ENCODE measurements at places on chromosomes 6 and 20. TPM values are rescaled to one million over a fixed set of nuclear protein-coding genes. Genes with fewer than 3 reads are reported as not detected.
A peak's percentile ranks its signal among the peaks of the same experiment; 100 is the strongest.

DNA sequence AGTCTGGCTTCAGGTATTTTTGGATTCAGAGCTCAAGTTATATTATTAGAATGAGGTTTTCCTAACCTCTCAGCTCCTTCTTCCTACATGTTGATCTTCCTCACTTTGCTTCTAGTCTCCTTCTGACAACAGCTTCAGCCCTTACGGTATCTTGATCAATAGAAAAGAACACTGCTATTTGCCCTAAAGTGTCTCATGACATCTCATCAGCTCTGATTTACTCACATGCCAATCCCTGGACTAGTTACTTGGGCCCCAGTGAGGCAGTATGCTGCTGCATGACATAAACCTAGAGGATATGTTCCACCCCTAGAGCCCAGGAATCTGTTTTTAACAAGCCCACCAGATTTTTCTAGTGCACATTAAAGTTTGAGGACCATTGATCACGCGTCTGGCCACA lies 110.3 kb downstream of the UNC5CL start:
- no peak for DNase-seq

DNA sequence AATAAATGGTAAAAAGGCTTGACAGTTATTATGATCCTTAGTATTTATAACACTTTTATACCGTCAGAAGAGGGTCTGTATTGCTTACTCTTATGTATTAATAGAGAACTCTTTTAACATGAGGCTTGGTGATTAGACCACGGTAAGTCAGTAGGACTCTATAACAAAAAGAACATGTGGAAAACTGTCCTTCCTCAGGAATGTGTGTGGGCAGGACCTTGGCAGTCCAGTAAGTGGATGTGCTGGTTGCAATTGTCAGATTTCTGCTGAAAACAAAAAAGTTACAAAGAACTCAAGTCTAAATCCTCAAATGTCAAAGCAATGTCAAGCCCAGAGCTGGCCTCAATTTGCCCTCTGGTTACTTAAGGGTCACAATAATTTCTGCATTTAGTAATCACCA lies 81.1 kb downstream of the PLCG1 start:
- DNase-seq = no peak

GRCh38 chr6:162181741-162182401 lies 545.7 kb downstream of the PRKN start:
- no peak for DNase-seq

DNA sequence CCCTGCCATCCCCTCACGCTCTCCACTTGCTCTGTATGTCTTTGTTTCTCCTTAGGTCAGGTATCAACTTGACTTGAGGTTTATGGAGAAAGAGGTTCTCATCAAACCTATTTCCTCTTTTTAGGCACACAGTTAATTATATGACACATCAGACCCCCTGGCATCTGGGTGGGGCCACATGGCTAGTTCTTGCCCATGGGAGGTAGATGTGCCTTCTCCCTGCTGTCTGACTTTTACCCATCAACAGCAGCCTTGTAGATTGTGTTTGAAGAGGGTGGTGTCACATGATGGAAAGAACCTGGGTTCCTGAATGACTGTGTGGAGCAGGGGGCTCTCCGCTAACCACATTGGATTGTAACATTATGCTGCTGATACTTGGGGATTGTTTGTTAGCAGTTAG lies 7.2 kb upstream of the UQCC2 start:
- DNase-seq = no peak

DNA sequence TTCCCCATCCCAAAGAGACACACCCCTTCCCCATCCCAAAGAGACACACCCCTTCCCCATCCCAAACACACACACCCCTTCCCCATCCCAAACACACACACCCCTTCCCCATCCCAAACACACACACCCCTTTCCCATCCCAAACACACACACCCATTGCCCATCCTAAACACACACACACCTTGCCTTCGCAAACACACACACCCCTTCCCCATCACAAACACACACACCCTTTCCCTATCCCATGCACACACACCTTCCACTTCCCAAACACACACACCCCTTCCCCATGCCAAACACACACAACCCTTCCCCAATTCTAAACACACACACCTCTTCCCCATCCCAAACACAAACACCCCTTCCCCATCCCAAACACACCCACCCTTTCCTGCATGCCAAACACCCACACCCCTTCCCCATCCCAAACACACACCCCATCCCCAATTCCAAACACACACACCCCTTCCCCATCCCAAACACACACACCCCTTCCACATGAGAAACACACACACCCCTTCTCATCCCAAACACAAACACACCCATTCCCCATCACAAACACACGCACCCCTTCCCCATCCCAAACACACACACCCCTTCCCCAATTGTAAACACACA lies 315.3 kb downstream of the KIF16B start:
- no peak for DNase-seq

DNA sequence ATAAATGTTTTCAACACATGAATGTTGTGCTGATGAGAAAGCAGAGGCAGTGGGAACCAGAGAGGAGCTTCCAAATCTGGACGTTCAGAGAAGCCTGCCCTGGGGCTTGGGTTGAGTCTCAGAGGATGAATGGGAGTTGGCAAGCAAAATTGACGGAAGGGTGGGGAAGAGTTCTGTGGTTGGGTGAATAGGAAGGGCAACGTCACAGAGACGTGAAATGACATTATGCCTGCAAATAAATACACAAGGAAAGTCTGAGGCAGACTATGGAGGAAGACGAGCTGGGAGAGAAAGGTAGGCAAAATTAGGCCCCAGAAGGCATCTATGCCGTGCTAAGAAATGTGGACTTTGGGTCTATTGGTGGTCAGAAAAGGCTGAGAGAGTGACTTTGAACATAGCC lies 25.2 kb upstream of the SGK1 start:
- DNase-seq = no peak

- DNase-seq = no peak
Observed at GRCh38 chr20:55830121-55830827, 175.0 kb downstream of the CBLN4 start.

DNA sequence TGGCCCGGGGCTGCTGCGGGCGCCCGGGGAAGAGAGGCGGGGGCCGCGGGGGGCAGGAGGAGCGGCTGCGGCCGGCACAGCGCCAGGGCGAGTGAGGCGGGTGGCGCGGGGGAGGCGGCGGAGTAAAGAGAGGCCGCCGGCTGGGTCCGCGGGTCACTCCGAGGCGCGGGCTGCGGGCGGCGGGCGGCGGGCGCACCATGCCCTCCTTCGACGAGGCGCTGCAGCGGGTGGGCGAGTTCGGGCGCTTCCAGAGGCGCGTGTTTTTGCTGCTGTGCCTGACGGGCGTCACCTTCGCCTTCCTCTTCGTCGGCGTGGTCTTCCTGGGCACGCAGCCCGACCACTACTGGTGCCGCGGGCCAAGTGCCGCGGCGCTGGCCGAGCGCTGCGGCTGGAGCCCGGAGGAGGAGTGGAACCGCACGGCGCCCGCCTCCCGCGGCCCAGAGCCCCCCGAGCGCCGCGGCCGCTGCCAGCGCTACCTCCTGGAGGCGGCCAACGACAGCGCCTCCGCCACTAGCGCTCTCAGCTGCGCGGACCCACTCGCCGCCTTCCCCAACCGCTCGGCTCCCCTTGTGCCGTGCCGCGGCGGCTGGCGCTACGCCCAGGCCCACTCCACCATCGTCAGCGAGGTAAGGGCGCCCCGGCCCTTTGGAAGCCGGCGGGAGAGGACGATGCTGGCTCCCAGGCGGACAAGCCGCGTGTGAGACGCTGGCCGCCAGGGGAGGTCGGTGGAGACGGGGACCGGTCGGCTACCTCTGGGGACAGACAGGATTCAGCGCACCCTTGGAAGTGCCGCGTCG lies at the start of gene SLC22A3:
SLC22A3 (plus strand) TSS at position 156 of the 797 bp plus-strand sequence; CDS start at position 198, 42 bp downstream.
- DNase-seq = peak; percentile 74

DNA sequence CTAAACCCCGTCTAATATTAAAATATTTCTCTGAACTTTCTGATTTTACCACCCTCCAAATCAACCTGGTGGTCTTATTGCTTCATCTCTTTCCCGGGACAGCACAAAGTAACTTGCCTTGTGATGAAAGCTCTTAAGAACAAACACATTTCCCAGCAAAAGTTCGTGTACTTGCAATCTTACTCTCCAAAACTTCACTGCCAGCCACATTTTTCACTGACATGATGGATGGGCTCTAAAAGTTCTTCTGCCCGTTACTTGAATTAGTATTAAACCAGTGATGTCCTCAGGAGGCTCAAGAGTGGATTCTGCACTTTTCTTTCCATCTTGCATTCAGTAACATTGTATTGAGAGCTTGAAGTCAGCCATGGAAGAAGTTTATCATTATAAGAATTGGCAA lies 731.6 kb upstream of the GJE1 start:
- no peak for DNase-seq

GRCh38 chr6:46491628-46492547 lies 639 bp upstream of the RCAN2 start:
- DNase-seq = peak; percentile 48

GRCh38 chr6:46549155-46549554 lies 57.9 kb upstream of the RCAN2 start:
- DNase-seq = no peak

GRCh38 chr6:34580707-34581560 lies 24.8 kb upstream of the SPDEF start:
- peak; percentile 35 for DNase-seq

DNA sequence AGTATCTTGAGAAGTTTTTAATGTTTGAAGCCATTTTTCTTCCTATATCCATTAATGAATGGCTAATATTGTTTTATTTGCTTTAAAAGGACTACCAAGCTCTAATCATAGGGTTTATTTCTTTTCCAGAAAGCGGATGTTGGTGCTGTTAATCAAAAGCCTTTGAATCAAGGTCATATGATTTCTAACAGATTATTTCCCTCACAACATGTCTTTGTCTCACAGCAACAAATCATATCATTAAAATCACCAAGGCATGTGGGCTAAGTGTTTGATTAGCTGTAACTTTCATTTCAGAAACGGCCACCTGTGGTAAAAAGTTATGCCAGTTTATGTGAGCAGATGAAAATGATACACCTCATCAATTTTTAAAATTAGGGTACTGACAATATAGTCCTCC lies 21.7 kb downstream of the TRAF3IP2 start:
- no peak for DNase-seq

DNA sequence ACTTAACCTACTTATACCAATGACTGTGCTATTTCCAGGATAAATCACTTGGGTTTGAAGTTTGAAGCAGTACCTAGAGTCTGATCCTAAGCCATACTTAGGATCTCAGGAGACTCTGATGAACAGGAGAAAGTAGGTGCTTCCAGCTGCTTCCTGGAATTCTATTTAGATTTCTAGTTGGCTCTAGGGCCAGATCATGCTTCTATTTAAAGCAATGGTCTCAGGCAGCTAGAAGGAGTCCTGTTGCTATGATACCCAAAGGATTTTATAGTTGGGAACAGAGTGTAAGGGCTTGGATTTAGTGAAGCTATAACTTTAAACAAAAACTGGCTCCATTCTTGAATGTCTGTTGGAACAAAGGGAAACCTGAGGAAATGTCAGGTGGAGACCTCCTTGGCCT lies 52.4 kb upstream of the TINAG start:
- DNase-seq = no peak

DNA sequence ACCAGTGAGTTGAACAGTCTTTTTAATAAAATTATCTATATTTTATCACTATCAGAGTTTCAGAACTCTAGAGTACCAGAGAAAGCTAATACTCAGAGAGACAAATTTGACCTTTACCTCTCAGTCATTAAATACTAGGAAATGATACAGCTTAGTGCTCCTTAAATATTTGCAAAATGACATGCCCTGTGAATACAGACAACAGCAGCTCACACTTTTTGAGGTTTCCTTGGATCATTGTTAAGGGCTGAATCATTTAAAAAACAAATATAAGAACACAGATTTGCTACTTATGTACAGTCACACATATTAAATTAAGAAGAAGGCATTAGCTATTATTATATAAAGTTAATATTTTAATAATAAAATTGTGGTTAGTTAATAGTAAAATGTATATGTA lies 1158.7 kb upstream of the EYS start:
- no peak for DNase-seq

DNA sequence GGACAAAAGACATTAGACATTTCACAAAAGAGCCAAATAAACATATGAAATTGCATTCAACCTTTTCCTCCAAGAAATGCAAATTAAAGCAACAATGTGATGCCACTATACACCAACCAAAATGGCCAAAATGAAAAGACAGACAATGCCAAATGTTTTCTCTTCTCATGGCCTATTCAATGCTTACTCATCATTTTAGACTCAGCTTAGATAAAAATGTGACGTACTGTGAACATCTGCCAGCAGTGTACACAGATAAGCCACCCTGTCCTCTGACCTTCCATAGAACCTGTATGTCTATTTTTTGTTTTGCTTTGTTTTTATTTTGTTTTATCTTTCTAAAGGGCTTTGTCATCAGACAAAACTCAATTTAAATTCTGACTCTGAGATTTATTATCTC lies 385.2 kb downstream of the FRK start:
- DNase-seq = no peak

DNA sequence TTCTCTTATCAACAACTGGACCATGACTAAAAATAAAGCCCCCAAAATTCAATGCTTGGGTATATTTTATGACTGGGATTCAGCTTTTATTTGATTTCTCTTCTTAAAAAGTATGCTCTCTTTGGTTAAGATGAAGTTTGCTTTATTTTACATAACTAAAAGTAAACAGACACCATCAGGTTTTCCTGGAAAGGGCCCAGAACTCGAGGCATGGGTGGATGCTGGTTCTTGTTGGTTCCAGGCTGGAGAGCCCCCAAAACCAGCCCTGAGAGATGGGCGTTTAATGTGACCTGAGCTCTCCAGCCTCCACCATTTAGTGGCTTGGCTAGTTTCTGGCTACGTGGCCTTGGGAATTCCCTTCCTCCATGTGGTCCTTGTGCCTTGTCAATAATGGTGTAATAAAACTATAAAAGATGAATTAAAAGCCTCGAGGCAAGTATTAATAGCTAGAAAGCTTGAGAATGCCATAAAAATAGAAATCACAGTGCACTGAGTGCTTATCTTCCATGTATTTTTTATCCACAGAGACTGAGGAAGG lies 34.1 kb downstream of the BANF2 start:
- DNase-seq = no peak

- DNase-seq = no peak
Observed at GRCh38 chr6:157089851-157090250, 233.5 kb downstream of the TMEM242 start.

DNA sequence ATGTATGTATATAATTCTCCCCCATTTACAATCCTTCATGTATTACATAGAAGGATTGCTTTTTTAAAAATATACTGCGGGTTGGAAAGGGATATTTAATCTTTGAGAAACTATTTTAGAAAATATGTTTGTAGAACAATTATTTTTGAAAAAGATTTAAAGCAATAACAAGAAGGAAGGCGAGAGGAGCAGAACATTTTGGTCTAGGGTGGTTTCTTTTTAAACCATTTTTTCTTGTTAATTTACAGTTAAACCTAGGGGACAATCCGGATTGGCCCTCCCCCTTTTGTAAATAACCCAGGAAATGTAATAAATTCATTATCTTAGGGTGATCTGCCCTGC lies 3.6 kb downstream of the FOXC1 start:
- DNase-seq = no peak

The SLA2 gene
- 0.18 TPM for total RNA-seq

The DLK2 gene
- not detected for total RNA-seq

The TP53TG5 gene
- not detected for total RNA-seq

The MRPS18B gene
- 45.4 TPM for total RNA-seq

The KIF25 gene
- total RNA-seq = not detected

The SIRPB1 gene
- 4.1 TPM for total RNA-seq

The PIGU gene
- total RNA-seq = 6.6 TPM

The MMP24 gene
- total RNA-seq = 0.42 TPM

The GSTA2 gene
- total RNA-seq = 9.1 TPM

The ADGRF1 gene
- total RNA-seq = not detected

The RHAG gene
- total RNA-seq = 0.18 TPM
